ENCODE measurements at places on chromosomes 7 and 10.

DNA sequence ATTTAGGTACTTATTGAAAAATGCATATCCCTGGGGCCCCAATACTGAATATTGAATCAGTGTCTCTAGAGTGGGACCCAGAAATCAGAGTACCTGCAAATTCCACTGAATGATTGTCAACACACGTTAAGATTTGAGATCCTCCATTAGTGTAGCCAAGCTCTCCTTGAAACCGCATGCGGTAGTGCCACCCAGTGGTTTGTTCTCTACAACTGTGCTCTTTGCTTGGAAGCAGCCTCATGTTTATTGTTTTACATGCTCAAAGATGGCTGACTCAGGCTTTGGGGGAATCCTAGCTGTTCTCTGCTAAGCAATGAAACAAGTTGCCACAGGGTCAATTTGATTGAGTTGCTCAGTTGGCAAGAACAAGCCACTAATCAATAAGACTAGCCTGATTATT, 340.2 kb upstream of the CELF2 start:
- no peak for DNase-seq

GRCh38 chr10:67723601-67724000, 27.6 kb upstream of the CTNNA3 start:
- no peak for DNase-seq

DNA sequence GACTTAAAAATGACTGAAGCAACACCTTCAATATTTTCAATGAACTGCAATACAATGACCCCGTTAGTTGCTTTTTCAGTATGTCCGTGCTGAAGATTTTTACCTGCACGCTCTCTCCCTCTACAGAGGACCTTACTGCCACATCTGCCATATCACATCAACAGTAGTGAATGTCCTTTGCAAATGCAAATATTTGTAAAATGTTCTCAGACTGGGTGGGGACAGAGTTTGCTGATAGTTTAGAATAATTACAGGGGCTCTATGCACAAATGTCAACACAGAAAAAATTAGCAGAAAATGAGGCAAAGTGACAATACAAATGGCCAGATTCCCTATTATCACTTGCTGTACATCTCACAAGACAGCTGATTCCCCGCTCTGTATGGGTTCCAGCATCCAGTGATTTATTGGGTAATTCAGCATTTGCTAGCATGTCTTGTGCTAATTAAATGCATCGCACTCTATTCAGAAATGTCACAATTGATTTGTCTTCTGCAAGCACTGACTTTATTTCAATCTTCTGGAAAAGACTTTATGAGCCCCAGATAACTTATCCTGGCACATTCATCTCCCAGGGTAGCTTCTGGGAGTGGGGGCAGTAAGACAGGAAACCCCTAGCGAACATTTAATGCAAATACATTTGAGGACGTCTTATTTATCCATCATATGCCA, 69.1 kb upstream of the PTER start:
- DNase-seq, result no peak

DNA sequence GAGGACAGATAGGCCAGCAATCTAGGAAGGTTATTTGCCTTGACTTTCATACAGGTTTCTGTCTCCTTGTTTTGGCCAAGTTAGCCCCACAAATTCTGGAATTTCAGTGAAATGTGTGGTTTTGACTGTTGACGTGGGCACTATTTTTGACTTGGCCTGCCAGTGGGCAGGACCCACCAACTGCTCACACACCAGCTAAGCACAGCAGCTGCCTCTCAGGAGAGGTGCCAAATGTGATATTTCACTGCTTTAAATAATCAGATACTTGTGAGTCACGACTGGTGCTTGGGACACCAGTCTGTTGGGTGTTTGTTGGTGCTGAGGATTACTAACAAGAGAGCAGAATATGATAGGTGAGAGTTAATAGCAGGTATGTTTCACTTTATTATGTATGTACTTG, 409.7 kb upstream of the MTPN start:
- no peak for DNase-seq

GRCh38 chr10:8053446-8054243, 843 bp upstream of the GATA3 start:
- peak; percentile 91 for DNase-seq

DNA sequence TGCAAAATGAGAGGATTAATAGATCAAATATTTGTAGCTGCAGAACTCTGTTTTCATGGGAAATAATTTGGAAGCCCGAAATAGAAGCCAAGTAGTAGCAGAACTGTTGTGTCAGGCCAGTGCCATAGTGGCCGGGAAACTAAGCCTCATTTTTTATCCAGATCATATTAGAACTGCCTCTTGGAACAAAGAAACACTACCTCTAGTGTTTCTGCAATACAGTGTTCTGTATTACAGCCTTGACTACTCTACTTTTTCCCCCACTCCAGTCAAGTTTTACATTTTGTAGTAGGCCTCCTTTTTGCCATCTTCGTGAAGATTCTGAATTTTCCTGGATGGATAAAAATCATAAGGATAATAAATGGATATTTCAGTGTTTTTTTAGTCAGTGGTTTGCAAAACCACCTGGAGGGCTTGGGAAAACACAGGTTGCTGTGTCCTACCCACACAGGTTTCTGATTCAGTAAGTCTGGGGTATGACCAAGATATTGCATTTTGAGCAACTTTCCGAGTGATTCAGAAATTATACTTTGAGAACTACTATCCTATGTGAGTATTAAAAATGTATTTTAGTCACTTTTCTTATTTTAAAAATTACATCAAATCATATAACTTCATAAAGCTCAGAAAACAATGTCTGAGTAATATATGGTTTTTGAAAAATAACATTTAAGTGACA, 326.2 kb upstream of the KAT6B start:
- no peak for DNase-seq

- DNase-seq, result no peak
These were observed 547.4 kb downstream of the PHTF2 start for GRCh38 chr7:78345979-78346378.

DNA sequence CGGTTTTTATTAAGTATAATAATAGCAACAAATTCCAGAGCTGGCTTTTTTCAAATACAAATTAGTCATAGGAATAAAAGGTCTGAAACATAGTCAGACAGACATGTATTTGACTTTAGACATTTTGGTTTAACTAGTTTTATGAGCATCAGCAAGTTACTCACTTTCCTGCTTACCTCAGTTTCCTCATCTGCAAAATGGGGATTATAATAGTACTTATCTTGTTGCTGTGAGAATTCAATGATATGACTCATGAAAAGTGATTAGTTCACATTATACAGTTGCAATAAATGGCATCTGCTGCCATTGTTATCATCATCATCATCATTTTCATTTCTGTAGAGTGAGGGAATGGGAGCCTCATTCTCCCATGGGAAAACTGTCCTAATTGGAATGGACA, 33.5 kb downstream of the ACTA2 start:
- no peak for DNase-seq

- DNase-seq, result no peak
These were observed at the start of gene CALML5 for GRCh38 chr10:5499493-5500140. Gene CALML5 (minus strand): TSS chr10:5499570. CDS start chr10:5499438, 132 bp downstream.

GRCh38 chr7:23594879-23595604, 2.1 kb upstream of the CCDC126 start:
- no peak for DNase-seq

DNA sequence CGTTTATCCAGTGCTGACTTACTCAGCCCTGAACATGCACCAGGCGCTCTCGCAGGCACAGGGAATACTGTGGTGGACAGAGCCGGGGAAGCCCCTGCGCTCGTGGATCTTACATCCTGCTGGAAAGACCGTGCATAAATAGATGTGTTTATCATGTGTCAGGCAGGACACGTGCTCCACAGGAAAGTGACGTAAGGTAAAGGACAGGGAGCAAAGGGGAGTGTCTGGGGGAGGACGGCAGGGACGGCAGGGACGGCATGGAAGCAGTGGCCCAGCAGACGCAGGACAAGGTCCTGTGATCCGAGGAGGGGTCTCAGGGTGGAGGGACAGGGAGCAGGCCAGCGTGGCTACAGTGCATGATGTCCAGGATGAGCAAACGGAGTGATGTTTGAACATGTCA, 410.5 kb downstream of the PAXIP1 start:
- no peak for DNase-seq

DNA sequence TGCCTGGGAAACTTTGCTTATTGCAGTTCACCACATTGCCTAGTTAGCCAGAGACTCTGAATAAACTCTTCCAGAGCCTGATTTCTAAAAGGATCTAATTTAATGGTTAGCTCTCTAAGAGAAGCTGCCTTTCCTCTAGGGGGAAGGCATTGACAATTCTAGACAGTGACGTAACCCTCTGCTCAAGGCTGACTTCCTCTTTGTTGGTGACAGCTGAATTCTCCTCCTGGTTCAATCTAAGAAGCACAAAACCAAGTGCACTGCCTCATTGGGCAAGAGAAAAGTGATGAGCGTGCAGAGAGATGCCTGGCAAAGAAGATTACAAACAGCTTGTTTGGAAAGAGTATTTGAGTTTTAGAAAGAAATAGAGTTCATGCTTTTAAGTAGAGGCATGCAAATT, 102.7 kb downstream of the MACC1 start:
- no peak for DNase-seq

- DNase-seq, result no peak
These were observed 33.3 kb downstream of the EGFR start for GRCh38 chr7:55052081-55052480.

DNA sequence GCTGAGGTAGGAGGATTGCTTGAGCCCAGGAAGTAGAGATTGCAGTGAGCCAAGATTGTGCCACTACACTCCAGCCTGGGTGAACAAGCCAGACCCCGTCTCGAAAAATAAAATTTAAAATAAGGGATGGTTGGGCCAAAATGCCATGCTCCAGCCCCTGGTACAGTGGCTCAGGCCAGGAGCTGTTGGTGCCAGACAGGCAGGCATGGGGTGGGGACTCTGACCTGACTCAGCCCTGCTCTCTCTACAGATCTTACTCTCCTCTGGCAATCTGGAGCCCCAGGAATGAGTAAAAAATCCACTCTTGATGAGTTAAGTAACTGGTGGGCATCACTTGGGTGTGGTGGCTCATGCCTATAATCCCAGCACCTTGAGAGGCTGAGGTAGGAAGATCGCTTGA, 8.4 kb upstream of the TMEM120A start:
- no peak for DNase-seq

GRCh38 chr7:15765753-15766152, 79.3 kb upstream of the MEOX2 start:
- no peak for DNase-seq

DNA sequence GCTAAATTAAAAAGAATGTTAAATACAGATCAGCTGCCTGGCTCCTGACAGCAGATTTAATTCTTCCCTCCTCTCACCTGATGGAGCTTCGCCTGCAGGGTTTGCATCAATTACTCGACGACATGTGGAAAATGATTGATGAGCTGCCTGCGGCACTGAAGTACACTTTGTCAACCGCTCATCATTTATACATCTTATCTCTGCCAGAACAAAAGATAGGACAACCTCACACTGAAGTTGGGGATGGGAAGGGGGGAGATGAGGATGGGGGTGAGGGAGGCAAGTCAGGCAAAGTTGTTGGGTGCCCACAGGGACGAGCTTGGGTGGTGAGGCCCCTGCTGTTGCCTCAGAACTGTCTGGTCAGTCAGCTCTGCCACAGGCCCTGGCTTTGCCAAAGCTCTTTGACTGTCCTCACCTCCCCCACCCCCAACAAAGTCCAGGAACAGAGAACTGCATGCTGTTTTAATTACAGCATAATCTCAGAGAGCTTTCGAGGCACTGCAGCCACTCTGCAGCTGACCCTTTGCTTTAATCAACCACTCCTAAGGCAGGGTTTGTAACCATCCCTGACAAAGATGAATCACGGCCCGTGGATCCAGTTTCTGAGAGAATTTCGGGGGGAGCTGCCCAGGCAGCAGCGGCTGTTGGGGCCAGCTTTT, 702.3 kb downstream of the LRMDA start:
- no peak for DNase-seq

- DNase-seq, result peak; percentile 84
These were observed 37.7 kb upstream of the IKZF1 start for GRCh38 chr7:50266635-50267386.

DNA sequence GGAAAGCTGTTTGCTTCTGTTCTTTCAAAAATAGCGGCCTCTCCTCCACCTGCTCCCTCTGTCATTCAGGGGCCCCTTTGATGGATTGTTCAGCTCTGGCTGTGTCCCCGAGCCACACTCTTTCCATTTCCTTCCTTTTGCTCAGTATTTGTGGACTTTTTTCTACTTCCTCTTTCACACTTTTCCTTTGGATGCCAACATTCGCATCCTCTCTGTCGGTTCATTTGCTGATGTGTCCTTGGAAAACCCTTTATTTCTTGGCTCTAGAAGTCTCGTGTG, 11.7 kb upstream of the PWWP2B start:
- no peak for DNase-seq

DNA sequence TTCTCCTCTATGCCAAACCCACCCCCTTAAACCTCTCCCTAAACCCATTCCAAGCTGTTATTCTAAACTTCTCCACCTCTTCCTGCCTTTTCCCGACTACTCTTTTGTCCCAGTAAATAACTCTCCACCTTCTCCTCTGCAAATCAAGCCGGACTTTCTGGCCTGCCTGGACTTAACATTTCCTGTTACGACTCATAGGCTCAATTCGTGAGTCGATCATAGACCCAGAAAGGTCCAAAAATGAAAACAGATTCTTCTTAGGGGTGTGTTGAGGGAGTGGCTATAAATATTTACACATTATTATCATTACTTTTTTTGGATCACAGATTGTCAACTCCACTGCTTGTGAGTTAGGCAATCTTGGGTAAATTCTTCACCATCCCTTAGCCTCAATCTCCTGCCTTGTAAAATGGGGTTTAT, 59.0 kb upstream of the HABP2 start:
- DNase-seq, result no peak

DNA sequence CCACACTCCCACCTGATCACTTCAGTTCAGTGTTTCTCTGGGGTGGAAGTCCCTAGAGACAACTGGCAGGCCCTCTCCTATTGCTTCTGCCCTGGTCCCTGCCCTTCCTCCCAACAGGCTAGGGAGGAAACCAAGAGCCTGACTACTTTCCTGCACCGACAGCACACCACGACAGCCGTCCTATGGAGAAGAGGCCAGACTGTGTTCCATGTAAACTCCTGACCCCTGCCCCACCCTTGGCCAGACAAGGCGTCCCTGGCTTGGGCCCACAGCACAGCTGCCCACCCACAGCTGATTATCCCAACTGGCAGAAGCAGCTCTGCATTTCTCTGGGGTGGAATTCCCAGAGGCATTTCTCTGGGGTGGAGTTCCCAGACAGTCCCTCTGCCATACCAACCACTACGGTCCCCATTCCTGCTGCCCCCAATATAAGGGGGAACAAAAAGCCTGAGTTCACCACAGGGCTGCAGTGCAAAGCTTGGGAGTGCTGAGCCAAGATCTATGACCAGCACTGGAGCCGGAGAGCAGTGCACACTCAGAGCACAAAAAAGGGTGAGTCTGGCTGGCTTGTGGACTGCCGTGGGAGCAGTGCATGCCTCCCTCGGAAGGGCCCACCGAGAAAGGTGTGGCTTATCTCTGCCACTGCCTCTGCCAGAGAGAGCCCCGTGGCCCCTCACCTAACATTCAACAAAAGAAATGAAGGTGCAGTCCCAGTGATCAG, 193.4 kb downstream of the HPSE2 start:
- DNase-seq, result no peak

GRCh38 chr10:51789903-51790302, 90.5 kb upstream of the CSTF2T start:
- no peak for DNase-seq

Measured in stimulated activated CD4-positive, alpha-beta T cell treated with anti-CD3 and anti-CD28 coated beads, Interleukin-4, amount 100 ng/mL, for 4 hours (primary cell).